ENCODE measurements at places on chromosomes 3 and 15.

DNA sequence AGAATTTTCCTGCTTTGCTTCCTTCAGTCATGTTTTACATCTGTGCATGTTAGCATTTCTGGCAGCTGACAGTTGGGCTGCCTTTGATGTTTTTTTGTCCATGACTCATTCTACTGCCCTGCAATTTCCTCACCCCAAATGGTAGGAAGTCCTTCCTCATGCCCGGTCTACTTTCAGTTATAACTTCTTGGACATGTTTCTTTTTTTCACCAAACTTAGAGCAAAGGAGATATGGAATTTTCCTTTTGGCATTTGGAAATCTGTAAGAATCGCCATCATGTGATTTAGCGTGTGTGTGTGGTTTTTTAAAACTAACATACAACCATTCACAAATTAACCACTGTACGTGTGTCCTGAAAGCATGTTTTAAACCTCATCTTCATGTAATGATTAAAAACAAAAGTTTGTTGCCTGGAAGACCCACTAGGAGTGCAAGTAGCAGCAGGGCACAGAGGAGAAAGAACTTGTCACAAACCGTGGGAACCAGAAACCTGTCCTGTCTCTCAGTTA is 430.7 kb upstream of the CFAP20DC start:
- DNase-seq, result no peak

DNA sequence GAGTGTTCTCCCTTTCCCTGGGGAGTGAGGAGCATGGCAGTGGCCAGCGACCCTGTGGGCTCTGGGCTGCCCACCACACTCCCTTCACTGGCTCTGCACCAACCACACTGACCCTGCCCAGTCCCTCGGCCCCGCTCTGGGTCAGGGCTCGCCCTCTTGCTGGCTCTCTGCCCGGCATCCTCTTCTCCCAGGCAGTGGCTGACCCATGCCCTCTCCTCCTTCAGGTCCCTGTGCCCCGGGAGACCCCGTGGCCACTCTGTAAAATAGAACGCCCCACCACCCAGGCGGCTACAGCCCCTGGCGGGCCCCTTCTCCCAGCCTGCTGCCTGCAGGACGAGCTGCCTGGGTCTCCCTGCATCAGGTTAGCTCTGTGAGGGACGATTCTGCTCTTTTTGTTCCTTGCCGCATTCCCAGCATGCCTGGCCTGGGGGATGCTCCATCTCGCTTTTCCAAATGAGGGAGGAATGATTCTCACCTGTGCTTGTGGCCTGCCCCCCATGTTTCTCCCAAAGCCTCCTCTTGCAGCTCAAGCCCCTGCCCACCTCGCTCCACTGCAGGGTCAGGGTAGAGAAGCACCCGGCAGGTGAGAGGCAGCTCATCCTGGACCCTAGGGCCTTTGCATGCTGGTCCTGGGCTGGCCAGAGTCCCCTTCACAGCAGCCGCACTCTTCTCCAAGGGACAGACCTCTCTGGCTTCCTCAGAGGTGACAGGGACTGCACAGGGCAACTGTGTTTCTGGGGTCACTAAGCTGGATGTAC is 14.5 kb upstream of the CFAP100 start:
- no peak for DNase-seq

DNA sequence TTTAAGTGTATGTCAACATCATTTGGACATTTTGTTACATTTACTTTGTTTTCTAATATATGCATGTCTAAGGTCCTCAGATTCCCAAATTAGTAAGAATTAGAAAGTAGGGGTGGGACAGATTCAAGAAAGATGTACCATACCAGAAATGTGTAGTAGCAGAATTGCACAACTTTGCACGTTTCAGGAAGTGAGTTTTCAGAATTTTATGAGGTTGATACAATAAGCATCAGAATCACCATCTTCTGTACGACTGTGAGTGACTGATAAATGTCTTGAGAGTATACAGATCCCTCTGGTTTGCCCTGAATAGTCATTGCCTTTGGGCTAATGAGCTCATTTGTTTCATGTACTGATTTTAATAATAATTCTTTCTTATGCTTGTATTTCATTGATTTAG is 9.3 kb downstream of the ARIH2 start:
- no peak for DNase-seq

DNA sequence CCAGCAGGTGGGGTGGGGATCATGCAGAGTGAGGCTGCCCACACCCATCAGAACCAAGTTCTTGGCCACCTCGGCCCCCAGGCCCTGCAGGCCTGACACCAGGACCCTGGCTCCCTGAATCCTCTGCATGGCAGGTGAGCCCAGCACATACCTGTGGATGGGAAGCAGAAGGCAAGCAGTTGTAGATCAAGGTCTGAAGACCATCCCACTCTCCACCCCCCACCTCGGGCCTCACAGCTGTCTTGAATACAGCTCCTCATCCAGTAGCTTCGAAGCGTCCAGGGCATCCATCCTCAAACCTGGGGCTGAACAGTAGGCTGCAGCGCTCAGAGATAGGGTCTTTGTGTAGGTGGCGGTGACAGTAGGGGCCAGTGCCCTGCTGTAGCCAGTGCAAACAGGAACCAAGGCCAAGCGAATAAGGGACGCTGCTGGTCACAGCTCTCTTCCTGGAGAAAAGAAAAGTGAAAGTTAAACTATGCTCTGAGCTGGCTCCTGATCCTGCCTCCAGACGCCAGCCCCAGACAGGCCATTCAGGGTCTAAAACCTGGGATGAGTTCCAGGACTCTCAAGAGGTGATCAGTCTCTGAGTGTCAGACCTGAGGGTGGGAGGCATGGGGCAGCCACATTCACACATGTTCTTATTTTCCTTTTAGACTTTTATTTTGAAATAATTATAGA is at the start of gene UBA7:
Gene UBA7, minus strand, starts transcription at position 457 of the 678 bp plus-strand sequence. Its CDS starts 166 bp downstream, at position 291.
- no peak for DNase-seq

GRCh38 chr15:44468709-44469385 is 41.4 kb downstream of the CTDSPL2 start:
- no peak for DNase-seq

DNA sequence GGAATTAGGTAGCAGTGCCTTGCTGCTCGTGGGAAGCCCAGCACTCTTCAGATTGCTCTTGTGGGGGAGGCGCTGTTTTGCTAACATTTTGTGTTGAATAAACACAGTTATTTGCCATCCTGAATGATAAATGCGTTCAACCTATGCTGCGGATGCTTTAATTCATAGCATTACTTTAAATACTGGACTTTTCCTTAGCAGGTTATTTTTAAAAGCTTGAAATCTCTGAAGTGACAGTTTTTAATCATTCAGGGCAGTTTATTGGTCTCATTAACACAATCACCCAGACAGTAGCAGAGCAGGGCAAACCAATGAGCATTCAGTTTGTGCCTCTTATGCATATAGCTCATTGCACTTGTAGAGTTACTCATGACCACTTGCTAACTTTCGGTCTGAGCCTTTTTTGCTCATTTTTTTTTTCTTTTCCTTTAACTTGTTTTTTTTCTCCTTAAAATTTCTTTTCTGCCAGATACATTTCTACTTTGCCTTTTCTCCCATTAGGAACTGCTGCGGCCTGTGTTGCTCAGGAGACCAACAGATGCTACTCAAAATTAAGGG is 5.2 kb downstream of the CACNA2D3 start:
- DNase-seq, result no peak

GRCh38 chr3:123110282-123110975 is 43.6 kb downstream of the PDIA5 start:
- no peak for DNase-seq

DNA sequence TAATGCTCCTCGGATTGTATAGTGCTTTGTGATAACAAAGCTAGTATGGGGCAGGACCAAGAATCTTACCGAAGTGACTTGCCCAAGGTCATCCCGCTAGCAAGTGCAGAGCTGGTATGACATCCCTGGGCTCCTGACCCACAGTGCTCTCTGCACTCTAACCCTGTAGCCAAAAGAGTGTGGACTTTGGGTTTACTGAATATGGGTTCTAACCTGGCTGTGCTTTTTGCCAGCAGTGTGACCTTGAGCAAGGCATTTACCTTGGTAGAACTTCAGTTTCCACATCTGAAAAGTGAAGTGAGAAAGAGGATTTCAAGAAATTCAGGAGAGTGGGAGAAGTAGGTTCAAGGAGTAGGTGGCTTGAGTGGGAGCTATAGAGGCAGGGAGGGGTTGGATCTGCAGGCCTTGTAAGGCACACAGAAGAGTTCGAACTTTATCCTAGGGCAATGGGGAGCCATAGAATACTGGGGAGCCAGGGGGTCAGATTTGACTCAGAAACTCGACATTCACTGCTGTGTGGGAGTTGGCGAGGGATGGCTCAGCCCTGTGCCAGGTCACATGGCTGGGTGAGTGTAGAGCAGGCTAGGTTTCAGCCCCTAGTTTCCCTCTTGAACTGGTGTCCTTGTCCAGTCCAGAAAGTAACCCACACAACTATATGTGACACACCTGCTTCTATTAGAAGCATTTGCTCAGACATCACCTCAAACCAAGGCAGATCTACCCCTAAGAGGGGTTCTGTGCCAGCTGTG is 91.9 kb downstream of the RPLP1 start:
- DNase-seq, result no peak

GRCh38 chr3:188187053-188187452 is 33.1 kb downstream of the LPP start:
- no peak for DNase-seq

DNA sequence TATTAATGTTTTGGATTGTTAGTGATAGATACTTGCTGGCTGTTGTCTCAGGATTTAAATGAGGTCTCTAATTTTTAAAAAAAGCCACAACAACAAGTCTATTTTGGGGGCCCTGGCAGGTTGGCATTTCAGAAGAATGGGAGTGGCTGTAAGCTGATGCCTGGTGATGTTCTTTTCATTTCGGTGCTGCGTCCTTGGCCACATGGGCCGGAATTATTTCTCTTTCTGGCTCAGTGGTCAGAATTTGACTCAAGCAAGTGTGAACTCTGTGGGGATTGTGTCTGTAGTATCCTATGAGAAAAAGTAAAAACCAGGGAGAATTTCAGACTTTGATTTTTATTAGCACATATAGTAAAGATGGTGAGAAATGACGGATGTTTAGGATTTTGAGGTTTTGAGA is 203.0 kb downstream of the AKAP13 start:
- DNase-seq, result no peak
